Stimulated activated naive CD4-positive, alpha-beta T cell (primary cell): ENCODE measurements at places on chromosomes 11 and 22.

GRCh38 chr11:21896746-21897602, 295.9 kb upstream of the ANO5 start:
- DNase-seq, result no peak

- DNase-seq, result peak; percentile 71
These were observed 4.5 kb upstream of the TIMP3 start for GRCh38 chr22:32796865-32797573.

DNA sequence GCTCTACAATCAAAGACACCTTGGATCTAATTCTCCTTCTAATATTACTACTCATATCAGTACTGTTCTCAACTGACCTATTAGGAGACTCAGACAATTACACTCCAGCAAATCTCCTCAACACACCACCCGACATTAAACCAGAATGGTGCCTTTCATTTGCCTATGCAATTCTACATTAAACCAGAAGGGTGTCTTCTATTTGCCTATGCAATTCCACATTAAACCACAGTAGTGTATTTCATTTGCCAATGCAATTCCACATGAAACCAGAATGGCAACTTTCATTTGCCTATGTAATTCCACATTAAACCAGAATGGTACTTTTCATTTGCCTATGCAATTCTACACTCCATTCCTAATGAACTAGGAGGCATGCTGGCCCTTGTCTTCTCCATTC, 15.3 kb upstream of the APOL3 start:
- DNase-seq, result no peak

DNA sequence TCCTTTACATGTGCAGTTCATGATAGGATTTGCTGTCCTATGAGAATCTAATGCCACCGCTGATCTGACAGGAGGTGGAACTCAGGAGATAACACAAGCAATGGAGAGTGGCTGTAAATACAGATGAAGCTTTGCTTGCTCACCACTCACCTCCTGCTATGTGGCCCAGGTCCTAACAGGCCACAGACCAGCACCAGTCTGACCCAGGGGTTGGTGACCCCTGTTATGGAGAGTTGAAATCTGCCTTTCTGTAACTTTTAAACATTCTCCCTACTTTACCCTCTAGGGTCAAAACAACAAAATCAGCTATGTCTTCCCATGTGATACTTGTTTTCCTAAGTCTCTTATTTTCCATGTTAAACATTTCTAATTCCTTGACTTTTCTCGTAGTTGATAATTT, 48.7 kb upstream of the BARX2 start:
- no peak for DNase-seq

- DNase-seq, result no peak
These were observed 3.1 kb downstream of the AP1B1 start for GRCh38 chr22:29385151-29385704.

- DNase-seq, result no peak
These were observed 13.6 kb downstream of the CTTN start for GRCh38 chr11:70411713-70412452.

DNA sequence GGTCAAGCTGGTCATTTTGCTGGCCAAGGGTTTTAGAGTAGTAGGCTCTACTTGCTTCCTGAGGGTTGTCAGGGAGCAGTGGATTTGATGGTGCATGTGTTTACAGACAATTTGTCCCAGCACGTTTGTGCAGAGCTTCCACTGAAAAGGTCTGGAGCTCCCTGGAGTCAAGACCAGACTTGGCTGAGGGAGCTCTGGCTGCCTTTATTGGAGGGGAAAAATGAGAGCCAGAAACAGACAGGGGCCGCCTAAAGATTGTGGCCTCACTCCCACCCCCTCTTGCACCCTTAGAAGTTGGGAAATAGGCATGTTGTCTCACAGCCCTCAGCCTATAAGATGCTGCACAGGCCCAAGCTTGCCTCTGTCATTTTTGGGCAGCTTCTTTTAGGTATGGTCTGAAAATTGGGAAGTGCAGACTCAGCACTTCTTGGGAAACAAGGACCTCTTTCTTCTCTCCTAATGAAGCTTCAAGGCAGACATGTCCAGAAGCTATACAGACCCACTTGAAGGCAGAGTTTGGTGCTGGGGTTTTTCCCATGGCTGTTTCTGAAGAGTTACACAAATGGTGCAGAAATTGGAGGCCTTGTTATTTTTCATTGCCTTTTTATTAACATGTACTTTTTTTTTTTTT, 55.1 kb downstream of the AMOTL1 start:
- no peak for DNase-seq

DNA sequence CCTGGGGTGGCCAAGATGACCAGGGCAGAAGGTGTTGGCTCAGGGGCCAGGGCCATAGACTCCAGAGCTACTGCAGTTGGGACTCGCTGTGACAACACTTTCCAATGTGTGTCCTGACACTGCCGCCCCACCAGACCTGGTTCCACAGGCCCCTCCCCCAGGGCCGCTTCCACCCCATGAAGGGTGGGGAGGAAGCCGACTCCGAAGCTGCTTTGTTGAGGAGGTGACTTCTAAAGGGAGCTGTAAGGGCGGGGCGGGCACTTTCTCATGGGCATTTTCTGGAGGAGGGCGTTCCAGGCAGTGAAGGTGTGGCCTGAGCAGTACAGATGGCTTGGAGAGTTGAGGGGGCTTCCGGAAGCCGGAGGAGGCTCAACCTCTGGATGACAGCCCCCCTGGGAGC, 6.3 kb downstream of the FGF3 start:
- no peak for DNase-seq

DNA sequence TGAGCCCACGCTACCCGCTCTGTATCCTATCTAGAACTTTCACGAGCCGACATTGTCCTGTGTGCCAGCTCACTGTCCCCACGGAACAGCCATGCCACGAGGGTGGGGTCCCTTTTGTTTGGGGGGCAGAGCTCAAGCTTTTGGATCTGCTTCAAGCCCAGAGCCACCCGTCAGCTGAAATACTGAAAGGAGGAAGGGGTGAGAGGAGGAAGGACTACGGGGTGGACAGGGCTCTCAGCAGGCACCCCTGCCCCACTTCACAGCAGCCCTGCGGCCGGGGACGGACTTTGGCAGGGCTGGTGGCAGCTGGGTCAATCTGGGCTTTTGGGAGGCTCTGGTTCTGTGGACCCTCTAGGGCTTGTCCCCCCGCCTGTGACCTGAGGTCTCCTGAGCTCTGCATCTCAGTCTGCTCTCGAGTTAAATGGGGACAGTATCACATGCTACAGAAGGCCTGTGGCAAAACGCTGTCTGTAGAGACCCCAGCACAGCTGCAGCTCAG, 30.0 kb upstream of the MUC5AC start:
- DNase-seq, result no peak

DNA sequence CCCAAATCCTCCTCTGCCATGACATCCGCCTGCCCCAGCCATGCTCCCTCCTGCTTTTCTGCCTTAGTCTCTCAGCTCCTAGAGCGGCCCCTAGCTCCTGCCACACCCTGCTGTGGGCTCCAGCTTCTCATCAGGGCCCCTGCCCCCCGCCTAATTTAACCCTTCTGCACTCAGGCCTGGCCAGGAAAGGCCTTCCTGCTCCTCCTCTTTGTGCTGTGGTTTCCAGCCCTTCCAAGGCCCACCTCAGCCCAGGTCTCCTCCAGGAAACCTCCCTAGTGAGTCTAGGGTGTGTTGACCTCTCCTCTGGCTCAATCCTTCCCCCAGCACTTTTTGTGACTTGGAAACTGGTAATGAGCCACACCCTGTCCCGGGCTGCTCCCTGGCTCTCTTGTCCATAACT, 11.3 kb downstream of the PTPN5 start:
- no peak for DNase-seq

DNA sequence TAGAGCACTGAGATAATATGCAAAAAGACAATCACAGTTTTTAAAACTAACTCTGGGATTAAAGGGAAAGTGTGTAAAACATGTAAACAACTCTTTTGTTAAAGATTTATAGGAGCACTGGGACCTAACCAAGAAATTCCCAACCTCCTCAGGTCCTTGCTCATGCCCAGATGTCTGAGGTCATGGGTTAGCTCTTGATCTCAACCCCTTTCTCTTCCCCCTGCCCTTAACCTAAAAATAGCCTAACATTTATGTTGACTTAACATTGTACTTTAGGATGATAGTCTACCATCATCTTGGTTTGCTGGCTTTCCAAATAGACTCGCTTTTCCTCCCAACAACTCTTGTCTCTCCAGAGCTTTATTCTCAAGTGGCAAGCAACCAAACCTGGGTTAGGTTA, 258.2 kb upstream of the FAT3 start:
- DNase-seq, result no peak

DNA sequence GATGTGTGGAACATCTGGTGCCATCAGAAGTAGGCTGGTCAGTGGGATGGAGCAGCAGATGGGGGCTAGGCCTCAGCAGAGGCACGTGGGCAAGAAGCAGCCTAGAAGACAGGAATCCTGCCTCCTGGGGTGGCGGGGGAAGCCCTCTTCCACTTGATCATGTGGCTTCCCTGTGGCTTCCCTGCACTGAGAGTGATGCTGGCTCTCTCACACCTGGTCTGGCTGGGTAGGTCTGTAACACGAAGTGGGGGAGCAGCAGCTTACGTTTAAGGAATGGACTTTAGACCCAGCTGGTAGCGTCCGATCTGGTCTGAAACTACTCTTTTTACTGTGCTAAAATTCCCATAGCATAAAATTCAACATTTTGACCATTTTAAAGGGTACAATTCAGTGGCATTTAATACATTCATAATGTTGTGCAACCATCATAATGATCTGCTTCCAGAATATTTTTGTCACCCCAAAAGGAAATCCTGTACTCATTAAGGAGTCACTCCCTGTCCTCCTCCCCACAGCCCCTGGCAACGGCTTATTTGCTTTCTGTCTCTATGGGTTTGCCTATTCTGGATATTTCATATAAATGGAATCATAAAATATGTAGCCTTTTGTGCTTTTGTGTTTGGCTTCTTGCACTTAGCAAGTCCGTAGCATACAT, 21.7 kb downstream of the PTPN5 start:
- DNase-seq, result no peak

- no peak for DNase-seq
These were observed 6.2 kb upstream of the IFTAP start for GRCh38 chr11:36588099-36588498.
